ENCODE measurements at places on chromosomes 5 and 9.
A peak's percentile ranks its signal among the peaks of the same experiment; 100 is the strongest.

DNA sequence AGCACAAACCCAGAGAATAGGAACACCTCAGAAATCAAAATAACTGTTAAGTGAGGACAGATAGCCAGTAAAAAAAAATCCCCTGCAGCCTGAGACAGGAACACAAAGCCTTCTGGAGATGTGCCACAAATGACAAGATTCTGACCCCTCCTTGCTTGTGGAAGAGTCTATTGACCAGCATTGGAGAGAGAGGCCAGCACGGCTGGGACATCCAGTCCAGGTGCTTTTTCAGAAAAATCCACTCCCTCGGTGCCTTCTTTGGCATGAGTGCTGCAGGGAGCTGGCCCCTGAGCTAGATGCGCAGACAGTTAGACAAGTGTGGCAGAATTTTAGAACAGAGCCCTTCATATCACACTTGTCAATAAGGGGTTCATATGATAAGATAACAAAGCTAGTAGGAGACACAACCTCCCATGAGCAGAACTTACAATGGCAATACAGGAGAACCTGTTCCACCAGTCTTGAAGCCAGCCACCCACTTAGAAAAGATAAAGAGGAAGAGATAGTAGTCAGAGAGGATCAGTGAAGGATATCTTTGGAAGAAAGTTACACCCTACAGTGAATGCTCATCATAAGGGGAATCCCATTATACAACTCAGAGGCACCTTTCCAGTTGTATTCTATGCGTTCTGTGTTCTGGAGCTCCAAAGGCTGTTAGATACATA lies 298.4 kb downstream of the TLE1 start:
- no peak for DNase-seq

DNA sequence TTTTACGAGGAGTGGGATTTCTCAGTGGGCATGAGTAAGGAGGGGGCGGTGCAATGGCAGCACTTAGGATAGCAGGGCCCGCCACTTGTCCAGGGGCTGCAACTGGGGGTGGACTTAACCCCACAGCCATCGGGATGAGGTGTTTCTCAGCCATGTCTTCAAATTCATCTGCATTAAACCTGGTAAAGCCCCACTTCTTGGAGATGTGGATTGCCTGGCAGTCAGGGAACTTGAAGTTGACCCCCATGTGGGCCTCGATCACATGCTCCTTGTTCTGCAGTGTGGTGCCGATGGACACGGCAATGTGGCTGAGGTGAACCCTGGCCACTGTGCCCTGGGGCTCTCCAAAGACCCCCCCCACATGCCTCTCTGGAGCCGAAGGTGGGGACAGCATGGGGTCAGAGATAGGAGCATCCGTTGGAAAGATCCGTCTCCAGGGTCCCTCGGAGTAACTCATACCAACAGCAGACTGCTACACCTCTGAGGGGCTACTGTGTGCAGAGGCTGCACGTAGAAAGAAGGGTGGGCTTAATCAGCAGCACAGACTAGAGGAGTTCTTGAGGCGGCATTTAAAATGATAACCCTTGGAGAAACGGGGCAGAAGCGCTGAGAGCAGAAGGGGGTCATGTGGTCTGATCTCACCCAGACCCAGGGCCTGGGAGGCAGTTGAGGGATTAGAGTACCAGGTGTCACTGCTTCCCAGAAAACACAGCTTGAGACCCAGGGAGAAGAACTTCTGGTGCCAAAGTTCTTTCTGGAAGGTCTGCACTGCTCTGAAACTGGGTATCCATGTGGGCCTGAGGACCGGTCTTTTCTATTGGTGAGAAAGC lies 141.4 kb downstream of the MTX3 start:
- no peak for DNase-seq

- peak; percentile 99 for DNase-seq
These were observed 1.9 kb downstream of the SPARC start for GRCh38 chr5:151684690-151685361.

DNA sequence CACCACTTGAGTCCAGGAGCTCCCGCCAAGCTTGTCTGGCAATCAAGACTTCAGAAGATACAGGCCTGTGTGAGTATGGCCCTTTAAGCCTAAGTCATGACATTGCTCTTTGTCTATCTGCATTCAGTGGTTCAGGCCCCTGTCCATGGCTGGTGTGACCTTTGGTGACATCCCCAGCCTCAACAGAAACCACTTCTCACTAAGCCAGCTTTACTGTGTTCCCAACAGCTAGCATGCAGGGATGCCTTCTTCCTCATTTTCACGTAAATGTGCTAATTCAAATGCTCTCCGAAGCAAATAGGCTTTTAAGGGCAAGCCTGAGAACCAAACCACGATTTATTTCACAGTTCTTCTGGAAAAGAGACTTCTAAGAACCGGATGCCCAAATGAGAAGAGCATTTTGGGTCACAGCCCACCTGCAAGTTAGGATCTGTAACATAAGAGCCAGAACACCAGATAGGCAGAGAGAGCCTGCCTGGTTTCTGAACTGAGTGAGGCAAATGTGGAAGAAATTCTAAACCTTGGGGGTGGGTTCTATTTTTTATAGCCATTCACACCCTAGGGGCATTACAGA lies 14.9 kb downstream of the CD180 start:
- DNase-seq = no peak

GRCh38 chr5:180116077-180116999 lies 44.8 kb upstream of the RNF130 start:
- DNase-seq = no peak

DNA sequence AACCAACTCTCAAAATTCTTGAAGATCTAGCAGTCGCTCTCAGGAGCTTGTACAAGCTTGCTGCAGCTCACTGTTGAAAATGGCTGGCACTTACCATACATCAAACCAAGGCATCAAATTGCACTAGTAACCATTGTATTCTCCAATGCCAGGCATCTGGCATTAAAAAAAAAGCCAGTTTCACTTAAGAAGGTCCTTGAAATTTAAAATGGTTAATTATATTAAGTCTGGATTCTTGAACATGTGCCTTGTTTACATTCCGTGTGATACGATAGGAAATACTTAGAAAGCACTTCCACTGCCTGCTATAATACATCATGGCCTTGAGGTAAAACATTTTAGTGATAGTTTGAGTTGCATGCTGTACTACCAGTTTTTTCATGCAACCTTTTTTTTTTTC lies 300.7 kb downstream of the KDM4C start:
- no peak for DNase-seq

DNA sequence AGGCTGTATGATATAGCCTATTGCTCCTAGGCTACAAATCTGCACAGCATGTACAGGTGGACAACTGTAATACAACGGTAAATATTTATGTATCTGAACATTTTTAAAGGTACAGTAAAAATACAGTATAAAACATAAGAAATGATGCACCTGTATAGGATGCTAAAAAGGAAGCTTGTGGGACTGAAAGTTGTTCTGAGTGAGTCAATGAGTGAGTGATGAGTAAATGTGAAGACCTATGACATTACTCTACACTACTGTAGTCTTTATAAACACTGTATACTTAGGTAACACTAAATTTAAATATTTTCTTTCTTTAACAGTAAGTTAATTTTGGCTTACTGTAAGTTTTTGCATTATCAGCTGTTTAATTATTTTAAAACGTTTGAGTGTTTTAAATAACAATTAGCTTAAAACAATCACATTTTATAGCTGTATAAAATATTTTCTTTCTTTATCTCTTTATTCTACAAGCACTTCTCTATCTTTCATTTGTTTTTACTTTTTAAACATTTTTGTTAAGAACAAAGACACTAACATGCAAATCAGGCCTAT lies 28.1 kb downstream of the CDH18 start:
- no peak for DNase-seq

- DNase-seq = peak; percentile 78
These were observed 523.5 kb downstream of the CAAP1 start for GRCh38 chr9:26369093-26369492.

- DNase-seq = no peak
These were observed 65.0 kb upstream of the MCCC2 start for GRCh38 chr5:71522151-71522550.

- no peak for DNase-seq
These were observed 162.5 kb downstream of the ZNF462 start for GRCh38 chr9:107025260-107026035.

- DNase-seq = no peak
These were observed 14.6 kb upstream of the TCF7 start for GRCh38 chr5:134099939-134100282.

- peak; percentile 32 for DNase-seq
These were observed 115.7 kb downstream of the PAPPA start for GRCh38 chr9:116269250-116269649.

GRCh38 chr5:95102687-95103086 lies 182.2 kb downstream of the MCTP1 start:
- no peak for DNase-seq

GRCh38 chr9:82117026-82117811 lies 128.6 kb downstream of the SPATA31D1 start:
- no peak for DNase-seq

- DNase-seq = peak; percentile 41
These were observed 89.8 kb downstream of the CDKN2A start for GRCh38 chr9:21904371-21904770.

DNA sequence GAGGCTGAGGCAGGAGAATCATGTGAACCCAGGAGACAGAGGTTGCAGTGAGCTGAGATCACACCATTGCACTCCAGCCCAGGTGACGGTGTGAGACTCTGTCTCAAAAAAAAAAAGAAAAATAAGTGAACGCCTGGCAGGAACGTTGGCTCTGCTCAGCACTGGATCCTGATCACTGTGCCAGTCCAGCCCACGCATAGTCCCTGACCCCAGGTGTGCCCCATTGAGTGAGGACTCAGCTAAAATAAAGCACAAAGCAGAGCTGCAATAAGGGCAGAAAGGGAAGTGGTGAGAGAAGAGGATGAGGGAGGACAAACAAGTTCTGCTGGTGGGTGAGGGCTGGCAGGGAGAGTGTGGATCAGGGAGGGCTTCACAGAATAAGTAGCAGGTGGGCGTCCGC lies 4.3 kb downstream of the GRHPR start:
- no peak for DNase-seq
